ENCODE measurements at places on chromosomes 4 and X.

DNA sequence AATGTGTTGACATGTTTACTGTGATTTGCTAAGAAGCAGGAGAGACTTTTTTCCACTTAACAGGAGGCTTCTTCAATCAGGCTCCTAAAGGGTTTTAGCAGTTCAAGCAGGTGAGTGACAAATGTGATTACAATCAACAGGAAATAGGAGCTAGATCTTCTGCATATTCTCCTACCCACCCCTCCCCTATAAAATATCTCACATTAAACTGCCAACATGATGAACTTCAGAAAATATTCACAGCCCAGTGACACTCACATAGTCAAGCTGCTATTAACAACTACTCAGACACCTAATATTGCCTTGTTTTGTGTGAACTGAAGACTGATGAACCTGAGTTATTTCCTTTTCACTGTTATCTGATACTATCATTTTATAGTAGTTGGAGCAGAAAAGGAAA is 55.9 kb upstream of the ANTXR2 start:
- DNase-seq: no peak

- DNase-seq: no peak
These were observed 254.2 kb upstream of the NWD2 start for GRCh38 chr4:36990128-36990872.

DNA sequence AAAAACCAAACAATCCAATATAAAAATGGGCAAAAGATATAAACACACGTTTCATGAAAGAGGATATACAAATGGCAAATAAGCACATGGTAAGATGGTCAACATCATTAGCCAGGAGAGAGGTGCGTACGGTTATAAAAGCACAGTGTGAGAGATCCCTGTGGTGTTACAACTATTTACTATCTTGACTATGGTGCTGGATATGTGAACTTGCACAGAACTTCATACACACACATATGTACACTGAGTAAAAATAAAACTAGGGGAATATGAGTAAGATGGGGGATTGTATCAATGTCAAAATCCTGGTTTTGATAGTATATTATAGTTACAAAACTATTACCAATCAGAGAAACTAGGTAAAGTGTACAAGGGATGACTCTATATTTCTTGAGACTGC is 8.4 kb downstream of the FBXO8 start:
- DNase-seq: no peak

- no peak for DNase-seq
These were observed 43.1 kb upstream of the BCOR start for GRCh38 chrX:40140706-40141499.

- no peak for DNase-seq
These were observed 10.7 kb downstream of the CLNK start for GRCh38 chr4:10673817-10674369.
